Thoracic aorta (tissue), 2 donors: ENCODE measurements at places on chromosomes 12 and 14.
A peak's percentile ranks its signal among the peaks of the same experiment; 100 is the strongest.

DNA sequence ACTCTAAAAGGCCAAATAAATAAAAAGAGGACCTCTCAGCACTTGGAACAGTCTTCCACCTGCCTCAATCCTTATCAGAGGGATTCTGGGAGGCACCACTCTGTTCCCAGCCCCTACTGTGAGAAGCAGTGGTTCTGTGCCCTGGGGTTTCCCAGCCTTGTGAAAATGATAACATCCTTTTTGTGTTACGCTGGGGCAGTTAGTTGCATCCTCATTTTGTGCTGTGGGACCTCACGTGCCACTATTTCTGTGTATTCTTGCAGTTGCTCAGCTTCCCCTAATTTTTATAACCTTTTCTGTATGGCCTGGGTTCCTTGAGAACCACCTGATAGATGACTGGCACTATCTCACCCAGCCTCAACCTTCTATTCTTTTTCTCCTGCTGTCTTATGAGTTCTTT lies 10.8 kb upstream of the CMA1 start:
- H3K36me3 ChIP-seq: no peaks in the 10 kb centered on the region
- no peaks in the 10 kb centered on the region for H3K4me1 ChIP-seq
- no peak overlapping the region for H3K4me3 ChIP-seq
- no peak overlapping the region for H3K27ac ChIP-seq
- H3K27me3 ChIP-seq: no peaks in the 10 kb centered on the region

DNA sequence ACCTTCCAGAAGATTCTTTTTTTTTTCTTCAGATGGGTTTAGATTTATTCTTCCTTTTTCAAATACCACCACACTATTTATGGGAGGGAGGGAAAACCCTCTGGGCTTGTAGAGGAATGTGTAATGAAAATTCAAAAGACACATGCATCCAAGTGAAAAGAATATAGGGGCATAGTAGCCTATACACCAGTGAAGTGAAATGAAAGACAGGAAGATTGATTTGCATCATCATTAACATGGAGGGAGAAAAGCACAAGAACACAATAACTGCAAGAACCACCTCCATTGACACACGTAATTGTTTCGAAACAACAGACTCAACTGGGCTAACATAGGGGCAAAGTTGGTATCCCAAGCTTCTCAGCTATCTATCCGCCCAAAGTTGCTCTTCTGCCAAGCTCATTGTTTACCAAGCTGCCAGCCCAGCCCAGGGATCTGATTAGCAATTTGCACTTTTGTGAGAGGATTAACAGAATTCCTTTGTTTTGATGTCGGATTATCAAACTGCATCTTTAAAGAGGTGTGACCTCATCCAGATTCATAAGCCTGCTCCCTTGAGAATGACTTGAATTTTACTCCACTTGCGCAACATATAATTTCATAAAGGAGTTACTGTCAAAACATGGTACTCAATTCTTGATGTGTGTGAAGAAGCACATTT lies 430.5 kb upstream of the SOX5 start:
- no peaks in the 10 kb centered on the region for H3K27me3 ChIP-seq
- H3K4me3 ChIP-seq: no peak overlapping the region
- H3K4me1 ChIP-seq: peaks cover 9% of the 10 kb centered on the region
- DNase-seq: no peak
- no peak overlapping the region for H3K27ac ChIP-seq

DNA sequence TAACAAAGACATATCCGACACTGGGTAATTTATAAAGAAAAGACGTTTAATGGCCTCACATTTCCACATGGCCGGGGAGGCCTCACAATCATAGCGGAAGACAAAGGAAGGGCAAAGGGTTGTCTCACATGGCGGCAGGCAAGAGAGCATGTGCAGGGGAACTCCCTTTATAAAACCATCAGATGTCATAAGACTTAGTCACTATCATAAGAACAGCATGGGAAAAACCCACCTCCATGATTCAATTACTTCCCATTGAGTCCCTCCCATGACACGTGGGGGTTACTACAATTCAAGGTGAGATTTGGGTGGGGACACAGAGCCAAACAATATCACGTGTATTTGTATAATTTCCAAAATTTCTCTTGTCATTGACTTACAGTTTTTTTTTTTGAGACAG lies 5.5 kb upstream of the LMNTD1 start:
- no peak overlapping the region for H3K27ac ChIP-seq
- H3K27me3 ChIP-seq: no peaks in the 10 kb centered on the region
- no peak overlapping the region for H3K4me3 ChIP-seq
- no peak for DNase-seq

DNA sequence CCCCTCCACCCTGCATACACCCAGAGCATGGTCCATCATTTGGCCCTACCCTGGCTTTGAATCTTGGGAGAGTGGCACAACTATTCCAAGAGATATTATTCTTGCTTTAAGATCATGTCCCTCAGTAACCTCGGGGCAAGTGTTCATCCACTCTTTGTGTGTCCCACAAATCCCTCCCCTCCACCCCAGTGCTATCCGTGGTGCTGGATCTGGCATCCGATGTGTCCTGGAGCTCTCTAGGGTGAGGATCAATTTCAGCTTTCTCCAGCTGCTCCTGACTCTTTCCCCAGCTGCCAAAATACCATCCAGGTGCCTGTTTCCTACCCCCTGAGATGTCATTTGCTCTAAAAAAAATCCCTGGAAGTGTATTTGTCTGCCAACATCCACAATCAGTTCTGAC lies 64.8 kb upstream of the CMKLR1 start:
- no peak overlapping the region for H3K27ac ChIP-seq
- H3K4me3 ChIP-seq: no peak overlapping the region
- no peak for DNase-seq
- no peaks in the 10 kb centered on the region for H3K27me3 ChIP-seq

- H3K27me3 ChIP-seq: no peaks in the 10 kb centered on the region
- H3K27ac ChIP-seq: peak overlapping the region; percentile 86
- H3K4me3 ChIP-seq: no peak overlapping the region
Observed at GRCh38 chr12:19548834-19549233, 109.5 kb downstream of the AEBP2 start.

GRCh38 chr12:53956251-53956887 lies 1.7 kb downstream of the HOXC12 start:
- H3K36me3 ChIP-seq: no peaks in the 10 kb centered on the region
- H3K27ac ChIP-seq: no peak overlapping the region
- H3K27me3 ChIP-seq: peaks cover 31% of the 10 kb centered on the region
- H3K4me1 ChIP-seq: no peaks in the 10 kb centered on the region
- H3K4me3 ChIP-seq: no peak overlapping the region

DNA sequence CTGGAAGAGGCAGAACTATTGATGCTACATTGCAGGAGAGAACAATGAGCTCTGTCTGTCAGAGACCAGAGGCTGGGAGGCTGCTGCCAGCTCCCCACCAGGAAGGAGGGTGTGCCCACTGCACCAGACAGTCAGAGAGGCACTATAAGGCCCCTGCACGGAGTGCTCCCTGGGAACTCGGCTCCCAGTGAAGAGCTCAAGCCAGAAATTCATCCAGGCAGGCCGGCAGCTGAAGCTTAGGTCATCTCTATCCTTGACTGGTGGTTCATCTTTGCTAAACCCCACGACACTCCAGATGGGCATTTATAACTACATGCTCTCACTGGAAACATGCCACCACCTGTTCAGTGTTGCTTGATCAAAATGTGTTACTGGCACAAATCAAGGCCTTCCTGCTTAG lies 65.1 kb upstream of the GPATCH2L start:
- H3K27me3 ChIP-seq: no peaks in the 10 kb centered on the region
- H3K27ac ChIP-seq: no peak overlapping the region
- H3K4me3 ChIP-seq: no peak overlapping the region
- no peaks in the 10 kb centered on the region for H3K4me1 ChIP-seq
- DNase-seq: no peak
- H3K36me3 ChIP-seq: peaks cover 3% of the 10 kb centered on the region

- no peak overlapping the region for H3K27ac ChIP-seq
- H3K27me3 ChIP-seq: no peaks in the 10 kb centered on the region
- H3K36me3 ChIP-seq: no peaks in the 10 kb centered on the region
- DNase-seq: no peak
Observed at GRCh38 chr12:75635606-75636444, 124.4 kb upstream of the KRR1 start.

DNA sequence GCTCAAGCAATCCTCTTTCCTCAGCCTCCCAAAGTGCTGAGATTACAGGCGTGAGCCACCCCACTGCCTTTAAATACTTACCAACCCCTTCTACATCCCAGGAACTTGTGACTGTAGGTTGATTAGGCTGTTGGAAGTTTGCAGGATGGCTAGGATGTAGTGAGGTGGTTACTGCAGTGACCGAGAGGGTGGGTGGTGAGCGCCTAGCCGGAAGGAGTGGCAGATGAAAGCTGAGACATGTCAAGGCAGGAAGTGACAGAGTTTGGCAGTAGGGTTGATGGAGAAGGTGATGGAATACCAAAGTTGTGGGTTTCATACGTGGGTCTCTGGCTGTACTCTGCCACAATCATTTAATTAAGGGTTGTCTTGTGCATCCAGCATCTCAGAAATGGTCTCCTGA lies 13.5 kb downstream of the B4GALNT3 start:
- H3K4me3 ChIP-seq: no peak overlapping the region
- peak overlapping the region; percentile 24 for H3K27ac ChIP-seq
- H3K4me1 ChIP-seq: peaks cover 61% of the 10 kb centered on the region
- DNase-seq: no peak

GRCh38 chr12:5905757-5906156 lies 39.3 kb downstream of the ANO2 start:
- no peak for DNase-seq
- no peak overlapping the region for H3K27ac ChIP-seq
- no peaks in the 10 kb centered on the region for H3K36me3 ChIP-seq
- no peaks in the 10 kb centered on the region for H3K4me1 ChIP-seq
- H3K4me3 ChIP-seq: no peak overlapping the region
- H3K27me3 ChIP-seq: no peaks in the 10 kb centered on the region

GRCh38 chr14:89256283-89256682 lies 160.8 kb downstream of the FOXN3 start:
- no peak for DNase-seq
- no peak overlapping the region for H3K4me3 ChIP-seq
- H3K4me1 ChIP-seq: peaks cover 53% of the 10 kb centered on the region
- peak overlapping the region; percentile 8 for H3K27ac ChIP-seq

- H3K27ac ChIP-seq: no peak overlapping the region
- H3K27me3 ChIP-seq: no peaks in the 10 kb centered on the region
- no peak overlapping the region for H3K4me3 ChIP-seq
- no peaks in the 10 kb centered on the region for H3K36me3 ChIP-seq
- DNase-seq: no peak
Observed at GRCh38 chr14:33728010-33728498, 222.8 kb downstream of the EGLN3 start.

GRCh38 chr12:89800435-89800834 lies 91.8 kb upstream of the ATP2B1 start:
- no peak overlapping the region for H3K27ac ChIP-seq
- no peaks in the 10 kb centered on the region for H3K36me3 ChIP-seq
- no peak for DNase-seq
- no peaks in the 10 kb centered on the region for H3K27me3 ChIP-seq

GRCh38 chr14:72740966-72741825 lies 152.7 kb downstream of the DPF3 start:
- H3K4me3 ChIP-seq: no peak overlapping the region
- peaks cover 15% of the 10 kb centered on the region for H3K4me1 ChIP-seq
- no peaks in the 10 kb centered on the region for H3K27me3 ChIP-seq
- H3K36me3 ChIP-seq: no peaks in the 10 kb centered on the region
- no peak for DNase-seq

- H3K36me3 ChIP-seq: no peaks in the 10 kb centered on the region
- no peak overlapping the region for H3K27ac ChIP-seq
- no peak for DNase-seq
- no peaks in the 10 kb centered on the region for H3K27me3 ChIP-seq
Observed at GRCh38 chr14:61533513-61534255, 161.6 kb upstream of the HIF1A start.

DNA sequence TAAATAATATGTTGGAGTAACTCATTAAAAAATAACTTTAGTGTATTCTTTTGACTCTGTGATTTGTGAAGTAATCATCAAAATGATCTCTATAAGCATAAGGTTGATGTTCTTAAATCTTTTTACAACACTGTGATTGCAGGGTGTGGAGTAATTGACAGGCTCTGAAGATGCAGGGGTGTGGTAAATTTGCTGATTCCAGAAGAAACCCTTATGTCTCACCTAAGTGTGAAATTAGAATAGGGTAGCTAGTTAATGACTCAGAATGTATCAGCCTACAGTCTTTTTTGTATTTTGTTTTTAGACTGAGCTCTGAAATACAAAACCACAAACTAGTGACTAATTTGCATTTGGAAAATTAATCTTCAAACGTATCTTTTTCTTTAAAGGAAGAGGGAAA lies 5.9 kb downstream of the PRPF39 start:
- H3K27ac ChIP-seq: no peak overlapping the region
- no peak for DNase-seq
- H3K4me1 ChIP-seq: peaks cover 22% of the 10 kb centered on the region
- H3K36me3 ChIP-seq: no peaks in the 10 kb centered on the region
- no peak overlapping the region for H3K4me3 ChIP-seq

DNA sequence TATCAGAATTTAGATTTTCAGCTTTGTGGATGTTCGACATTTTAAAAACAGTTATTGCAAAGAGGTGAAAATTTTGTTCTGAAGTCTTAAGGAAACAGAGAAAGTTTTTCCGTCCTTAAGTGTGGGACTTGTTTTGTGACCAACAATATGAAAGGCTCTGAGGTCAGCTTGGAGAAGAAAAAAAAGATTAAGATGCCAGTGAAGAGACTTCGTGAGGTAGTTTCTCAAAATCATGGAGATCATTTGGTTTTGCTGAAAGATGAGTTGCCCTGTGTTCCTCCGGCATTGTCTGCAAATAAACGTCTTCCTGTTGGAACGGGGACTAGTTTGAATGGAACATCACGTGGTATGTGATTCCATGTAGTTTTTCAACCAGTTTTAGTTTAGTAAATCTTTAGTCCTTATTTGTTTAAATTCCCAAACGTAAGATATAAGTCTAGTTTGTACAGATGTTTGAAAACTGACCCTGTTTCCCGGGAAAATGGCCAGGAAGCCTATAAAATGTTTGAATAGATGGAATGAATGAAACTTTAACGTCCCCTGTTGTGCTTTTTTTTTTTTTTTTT lies 682 bp downstream of the KIAA0586 start:
- no peaks in the 10 kb centered on the region for H3K27me3 ChIP-seq
- no peak for DNase-seq

DNA sequence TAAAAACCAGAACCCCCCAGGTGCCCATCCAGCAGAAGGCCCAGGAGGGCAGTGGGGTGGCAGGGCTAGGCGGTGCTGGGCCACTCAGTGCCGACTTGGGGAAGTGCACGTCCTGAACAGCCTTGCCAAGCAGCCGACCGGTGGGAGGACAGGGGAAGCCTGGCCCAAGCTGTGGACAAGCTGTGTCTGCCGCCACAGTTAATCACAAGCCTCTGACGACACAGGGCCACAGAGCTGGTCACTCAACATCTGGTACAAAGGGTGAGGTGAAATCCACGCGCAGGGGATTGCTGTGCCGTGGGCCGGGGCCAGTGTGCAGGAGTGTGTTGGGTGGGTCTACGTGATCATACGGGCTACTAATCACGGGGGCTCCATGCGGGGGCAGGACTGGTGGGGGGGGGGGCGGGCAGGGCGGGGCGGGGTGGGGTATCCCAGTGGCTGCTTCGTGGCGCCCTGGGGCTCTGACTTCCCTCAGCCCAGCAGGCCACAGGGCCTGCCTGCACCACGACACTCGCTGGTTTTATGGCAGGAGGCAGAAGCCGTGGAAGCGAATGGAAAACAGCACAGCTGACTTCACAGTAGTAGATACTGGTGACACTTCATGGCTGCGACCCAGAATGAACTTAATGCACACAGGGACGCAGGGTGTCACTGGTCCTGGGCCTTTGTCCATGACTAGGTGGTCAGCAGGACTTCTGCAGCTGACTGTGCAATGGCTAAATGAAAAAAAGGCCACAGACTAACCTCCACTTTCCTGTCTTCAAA lies 10.2 kb downstream of the AMN start:
- peaks cover 9% of the 10 kb centered on the region for H3K36me3 ChIP-seq
- H3K27me3 ChIP-seq: peaks cover 8% of the 10 kb centered on the region
- no peak for DNase-seq
- no peak overlapping the region for H3K4me3 ChIP-seq
